Heart left ventricle (tissue), 16 donors: ENCODE measurements at places on chromosomes 7 and 10. TPM values are rescaled to one million over a fixed set of nuclear protein-coding genes. Genes with fewer than 3 reads are reported as not detected.

Gene GTF2IRD1
- polyA plus RNA-seq: 16.4 TPM

Gene HTR7
- polyA plus RNA-seq: not detected

Gene GDF10
- not detected for polyA plus RNA-seq

Gene SPDYE2B
- polyA plus RNA-seq: not detected
